Stimulated activated CD4-positive, alpha-beta T cell treated with anti-CD3 and anti-CD28 coated beads, Interleukin-12 subunit alpha, Interleukin-12 subunit beta, amount 100 ng/mL, for 48 hours (primary cell): ENCODE measurements at places on chromosomes 2 and 18.

GRCh38 chr2:187614756-187615155, 60.5 kb upstream of the TFPI start:
- DNase-seq = no peak

DNA sequence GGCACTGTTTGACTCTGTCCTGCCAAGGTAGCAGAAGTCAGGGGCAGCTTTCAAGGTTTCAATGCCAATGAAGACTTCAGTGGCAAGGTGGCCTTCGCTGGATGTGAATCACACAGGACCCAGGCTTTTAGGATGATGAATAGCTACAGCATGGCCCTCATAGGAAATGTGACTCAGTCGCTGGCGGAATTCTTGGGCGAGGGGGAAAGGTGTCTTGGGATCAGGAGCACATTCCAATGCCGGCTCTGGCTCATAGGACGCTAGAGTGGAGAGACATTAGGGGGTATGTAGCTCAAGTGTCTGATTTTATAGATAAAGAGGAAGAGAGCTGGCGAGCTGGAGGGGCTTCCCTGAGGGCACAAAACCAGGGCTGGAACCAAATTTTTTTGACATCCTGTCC, 68.6 kb downstream of the SMIM21 start:
- DNase-seq = no peak

DNA sequence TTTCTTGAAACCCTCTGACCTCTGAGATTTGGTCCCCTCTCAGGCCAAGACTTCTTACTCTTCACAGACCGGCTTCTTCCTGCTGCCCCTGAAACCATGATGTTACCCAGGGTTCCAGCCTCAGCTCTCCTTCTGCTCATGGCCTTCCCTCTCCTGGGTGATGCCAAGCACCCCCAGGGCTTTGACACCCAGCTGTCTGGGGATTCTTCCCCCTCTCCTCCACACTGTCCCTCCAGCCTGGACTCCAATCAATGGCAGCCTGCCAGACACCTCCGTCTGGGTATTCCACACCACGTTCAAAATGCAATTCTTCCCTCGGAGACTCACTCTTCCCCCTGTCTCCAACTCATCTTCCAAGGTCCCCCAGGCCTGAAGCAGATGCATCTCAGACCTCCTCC, 25.0 kb downstream of the SPP2 start:
- DNase-seq = no peak

DNA sequence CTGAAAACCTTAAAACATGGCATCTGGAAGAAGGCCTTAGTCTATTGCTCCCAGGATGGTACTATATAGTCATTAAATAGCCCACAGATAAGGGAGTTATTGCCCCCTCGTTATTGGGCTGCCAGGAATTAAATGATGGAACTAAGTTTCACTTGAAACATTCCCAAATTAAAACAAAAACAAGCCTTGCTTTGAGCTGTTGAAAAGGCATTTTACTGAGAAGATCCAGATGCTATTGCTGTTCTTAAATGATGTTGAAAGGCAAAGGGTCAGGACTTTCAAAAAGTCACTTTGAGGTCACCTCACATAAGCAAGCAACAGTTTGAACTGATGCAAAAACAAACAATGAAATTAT, 2.0 kb upstream of the AMMECR1L start:
- no peak for DNase-seq

GRCh38 chr2:223877721-223878410, 40.5 kb upstream of the AP1S3 start:
- DNase-seq = no peak

- DNase-seq = no peak
These were observed 72.8 kb downstream of the TCF4 start for GRCh38 chr18:55515214-55515613.

- no peak for DNase-seq
These were observed 56.9 kb upstream of the SEMA4C start for GRCh38 chr2:96926791-96927190.

GRCh38 chr2:1246239-1246638, 167.0 kb upstream of the TPO start:
- DNase-seq = no peak
